ENCODE measurements at places on chromosomes 4 and X.

GRCh38 chrX:40922307-40922706, 162.9 kb upstream of the USP9X start:
- no peak for DNase-seq

- DNase-seq, result no peak
These were observed 15.9 kb downstream of the TMEM192 start for GRCh38 chr4:165096776-165097175.

DNA sequence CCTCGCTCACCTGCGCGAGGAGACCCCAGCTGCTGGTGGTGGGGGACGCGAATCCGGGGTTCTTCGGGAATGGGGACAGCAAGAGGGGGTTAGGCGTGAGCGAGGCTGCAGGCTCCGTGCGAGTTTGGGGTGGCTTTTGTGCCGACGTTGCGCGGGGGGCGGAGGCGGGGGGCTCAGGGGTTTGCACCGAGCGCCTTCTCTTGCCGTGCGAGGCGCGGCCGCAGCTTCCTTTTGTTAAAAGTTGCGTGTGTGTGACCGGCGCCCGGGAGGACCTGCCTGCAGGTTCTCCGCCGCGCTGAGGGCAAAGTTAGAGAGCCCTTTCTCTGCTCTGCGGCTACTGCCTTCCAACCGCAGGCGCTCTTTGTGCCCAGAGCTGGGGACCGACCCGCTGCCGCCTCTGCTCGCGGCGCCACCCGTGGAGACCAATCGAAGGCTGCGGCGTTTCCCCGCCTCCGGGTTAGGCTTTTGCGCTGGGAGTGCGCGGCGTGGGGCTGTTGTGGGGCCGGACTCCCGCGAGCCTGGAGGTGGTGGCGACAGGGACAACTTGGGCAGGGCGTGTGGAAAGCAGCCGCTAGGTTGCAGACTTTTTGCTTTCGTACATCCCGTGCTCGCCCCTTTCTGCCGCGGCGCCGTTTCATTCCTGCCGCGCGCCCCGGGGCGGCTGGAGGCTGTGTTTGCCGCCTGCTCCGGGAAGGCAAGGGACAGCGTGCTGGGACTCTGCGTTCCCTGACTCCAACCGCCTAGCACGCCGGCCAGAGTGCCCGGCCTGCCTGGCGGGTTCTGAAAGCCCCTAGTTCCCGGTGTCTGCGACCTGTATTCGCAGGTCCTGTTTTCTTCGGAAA, 716 bp downstream of the KIT start:
- peak; percentile 22 for DNase-seq

DNA sequence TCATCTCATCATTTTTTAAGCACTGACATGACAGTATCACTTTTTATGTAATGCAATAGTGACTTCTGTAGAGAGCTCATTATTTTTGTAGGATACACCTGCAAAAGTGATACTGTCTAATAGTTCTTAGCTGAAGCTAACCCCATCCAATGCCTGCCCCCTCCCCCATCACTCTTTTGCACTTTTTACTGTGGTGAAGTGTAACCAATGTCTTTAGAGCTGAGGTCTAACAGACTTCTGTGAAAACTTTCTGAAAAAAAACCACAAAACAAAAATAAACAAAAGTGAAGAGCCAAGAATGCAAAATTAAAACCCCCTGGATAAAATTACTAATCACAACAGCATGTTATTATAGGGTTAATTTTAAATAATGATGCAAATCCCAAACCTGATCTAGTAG, 301.1 kb downstream of the ANK2 start:
- DNase-seq, result no peak

DNA sequence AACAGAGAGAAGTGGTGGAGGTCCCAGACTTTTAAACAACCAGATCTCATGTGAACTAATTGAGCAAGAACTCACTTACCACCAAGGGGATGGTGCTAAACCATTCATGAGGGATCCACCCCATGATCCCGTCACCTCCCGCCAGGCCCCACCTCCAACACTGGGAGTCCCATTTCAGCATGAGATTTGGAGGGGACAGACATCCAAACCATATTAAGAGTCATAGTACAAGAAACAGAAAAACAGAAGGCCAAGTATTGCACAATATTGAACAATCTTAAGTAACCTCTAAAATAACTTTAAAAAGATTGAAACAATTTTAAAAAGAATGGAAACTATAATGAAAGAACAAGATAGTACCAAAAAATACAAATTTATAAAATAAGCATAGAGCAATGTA, 110.0 kb downstream of the CBR4 start:
- no peak for DNase-seq

DNA sequence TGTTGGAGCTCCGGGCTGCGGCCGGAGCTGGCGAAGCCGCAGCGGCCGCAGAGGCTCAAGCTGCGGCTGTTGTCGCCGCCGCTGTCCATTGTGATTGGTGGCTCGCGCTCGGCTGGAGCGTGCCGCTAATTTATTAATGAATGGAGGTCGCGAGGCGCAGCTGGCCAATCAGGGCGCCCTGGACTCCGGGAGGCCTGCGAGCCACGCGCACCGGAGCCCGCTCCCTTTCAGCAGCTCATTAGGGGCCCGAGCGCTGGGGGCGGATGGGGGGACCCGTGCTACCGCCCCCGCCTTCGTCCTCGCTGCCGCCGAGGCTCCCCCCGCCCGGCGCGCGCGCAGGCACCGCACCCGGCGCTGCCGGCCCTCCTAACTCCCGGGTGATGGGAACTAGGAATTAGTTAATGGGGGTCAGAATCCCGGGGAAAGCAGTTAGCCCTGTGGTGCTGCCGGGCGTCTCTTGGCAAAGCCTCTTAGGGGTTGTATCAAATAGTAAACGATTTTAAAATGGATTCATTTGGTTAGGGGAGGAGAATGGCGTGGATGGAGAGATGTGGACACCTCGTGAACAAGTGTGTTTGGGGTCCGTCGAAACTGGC, 589 bp upstream of the NEUROG2 start:
- DNase-seq, result no peak

DNA sequence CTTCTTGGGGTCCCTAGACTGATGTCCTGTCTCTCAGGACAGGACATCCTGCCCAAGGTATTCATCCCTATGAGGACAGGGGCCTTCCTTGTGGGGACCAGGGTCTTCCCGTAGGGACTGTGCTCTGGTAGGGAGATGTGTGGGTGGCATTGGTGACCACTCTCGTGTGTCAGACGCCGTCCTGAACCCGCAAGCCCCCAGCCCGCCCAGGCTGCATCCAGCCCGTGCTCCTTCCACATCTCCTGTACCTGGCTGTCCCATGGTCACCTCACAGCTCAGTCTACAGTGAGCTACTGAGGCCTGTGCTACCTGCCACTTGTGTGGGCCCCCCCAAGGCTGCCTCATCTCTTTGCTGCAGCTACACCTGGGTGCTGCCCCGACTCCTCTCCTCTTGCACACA, 24.0 kb downstream of the WFS1 start:
- DNase-seq, result no peak

DNA sequence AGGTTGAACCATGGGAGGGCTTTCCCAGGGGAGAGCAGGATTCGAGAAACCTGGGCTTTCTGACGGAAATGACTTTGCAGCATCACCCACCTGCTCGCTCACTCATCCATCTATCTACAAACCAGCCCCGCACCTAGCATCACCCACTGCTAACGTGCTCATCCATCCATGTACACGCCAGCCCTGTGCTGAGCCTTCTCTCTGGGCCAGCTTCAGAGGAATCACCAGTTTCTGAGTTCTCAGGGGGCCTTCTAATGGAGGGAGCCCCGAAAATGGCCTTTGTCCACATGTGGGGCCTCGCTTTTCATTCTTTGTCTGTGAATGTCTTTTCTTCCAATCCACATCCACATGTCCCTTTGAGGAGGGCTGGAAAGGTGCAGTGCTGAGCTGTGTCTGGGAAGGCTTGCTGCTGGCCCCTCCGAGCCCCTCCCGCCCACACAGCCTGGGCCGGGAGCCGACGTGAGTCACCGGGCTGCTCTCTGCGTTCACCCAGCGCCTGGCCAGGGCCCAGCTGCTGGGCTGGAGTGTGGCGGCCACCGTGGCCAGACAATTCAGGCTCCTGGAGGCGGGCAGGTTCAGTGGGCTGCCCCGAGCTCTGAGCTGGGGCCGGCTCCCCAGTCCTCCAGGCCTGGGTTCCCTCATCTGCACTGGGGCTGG, 14.7 kb downstream of the SORCS2 start:
- DNase-seq, result no peak

DNA sequence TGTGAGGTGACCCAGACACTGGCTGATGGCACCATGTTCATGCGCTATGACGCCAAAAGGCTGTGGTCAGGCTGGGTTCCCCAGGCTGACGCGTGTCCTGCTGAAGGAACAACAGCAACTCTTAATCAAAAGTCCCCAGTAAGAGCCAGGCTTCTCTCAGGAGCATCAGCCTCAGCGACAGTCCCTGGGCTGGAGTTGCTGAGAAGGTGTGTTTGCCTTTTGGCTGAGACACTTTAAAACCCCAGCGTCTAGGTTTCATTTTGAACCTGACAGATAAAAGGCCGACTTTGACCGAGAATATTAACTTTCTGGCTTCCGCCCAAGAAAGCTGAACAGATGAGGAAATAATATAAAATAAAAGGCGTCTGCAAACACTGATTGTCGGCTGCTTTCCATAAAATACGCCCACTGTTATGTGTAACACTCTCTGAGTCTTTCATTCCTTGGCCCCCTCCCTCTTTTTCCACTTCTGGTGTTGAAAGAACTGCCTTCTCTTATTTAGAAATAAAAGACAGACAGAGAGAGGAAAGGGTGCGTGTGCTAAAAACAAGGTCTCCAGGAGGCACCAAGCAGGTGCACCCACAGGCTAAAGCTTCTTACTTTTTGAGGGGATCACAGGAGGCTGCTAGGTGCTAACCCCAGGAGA, 373.6 kb downstream of the MID1IP1 start:
- DNase-seq, result no peak

DNA sequence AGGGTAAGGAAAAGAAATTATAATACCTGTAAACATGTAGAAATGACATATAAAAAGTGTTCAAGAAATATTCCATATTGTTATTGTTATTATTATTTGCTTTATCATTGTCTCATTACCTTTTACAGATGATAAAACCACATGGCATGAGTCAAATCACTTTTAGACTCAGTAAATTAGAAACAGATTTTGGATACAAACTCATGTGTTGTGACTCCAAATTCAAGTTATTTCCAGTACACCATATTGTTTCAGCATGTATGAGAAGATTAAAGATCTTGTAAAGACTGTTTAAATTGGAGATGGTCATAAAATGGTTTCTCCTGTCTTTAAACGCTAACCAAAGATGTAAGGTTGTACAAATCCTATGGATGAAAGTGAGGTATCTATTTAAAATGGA, 18.1 kb downstream of the PPP1R2C start:
- DNase-seq, result no peak

DNA sequence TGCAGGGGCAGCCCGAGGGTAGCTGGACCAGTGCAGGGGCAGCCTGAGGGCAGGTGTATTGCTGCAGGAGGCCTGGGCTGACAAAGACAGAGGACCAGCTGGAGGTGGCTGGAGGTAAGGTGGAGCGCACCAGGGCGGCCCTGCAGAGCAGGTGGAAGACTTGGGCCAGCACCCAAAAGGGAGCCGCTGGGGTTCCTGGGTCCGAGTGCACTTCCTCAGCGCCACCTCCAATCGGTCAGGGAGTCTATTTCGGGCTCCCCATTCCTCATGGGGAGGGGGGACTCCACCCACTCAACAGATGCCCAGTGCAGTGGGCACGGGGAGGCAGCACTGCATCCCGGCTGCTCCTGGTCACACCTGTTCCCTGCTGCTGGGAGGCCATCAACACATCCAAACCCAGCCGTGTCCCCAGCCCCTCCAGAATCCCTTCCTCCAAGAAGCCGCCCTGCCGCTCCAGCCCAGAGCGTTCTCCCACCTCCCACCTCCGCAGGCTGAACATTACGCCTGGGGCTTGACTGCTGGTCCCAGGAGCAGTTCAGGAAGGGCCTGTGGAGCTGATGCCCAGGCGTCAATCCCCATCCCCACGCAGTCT, 1.5 kb downstream of the LRPAP1 start:
- no peak for DNase-seq

- no peak for DNase-seq
These were observed 899 bp downstream of the LYAR start for GRCh38 chr4:4289055-4289454.

DNA sequence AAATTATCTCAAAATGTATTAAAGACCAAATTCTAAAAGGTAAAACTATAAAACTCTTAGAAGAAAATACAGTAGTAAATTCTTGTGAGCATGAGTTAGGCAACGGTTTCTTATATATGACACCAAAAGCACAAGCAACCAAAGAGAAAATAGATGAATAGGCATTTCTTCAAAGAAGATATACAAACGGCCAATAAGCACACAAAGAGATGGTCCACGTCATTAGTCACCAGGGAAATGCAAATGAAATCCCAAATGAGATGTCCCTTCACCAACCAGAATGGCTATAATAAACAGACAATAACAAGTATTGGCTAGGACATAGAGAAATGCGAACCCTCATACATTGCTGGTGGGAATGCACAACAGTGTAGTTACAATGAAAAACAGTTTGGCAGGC, 44.6 kb downstream of the RAB33A start:
- no peak for DNase-seq

GRCh38 chrX:37627602-37628001, 56.1 kb downstream of the LANCL3 start:
- no peak for DNase-seq

GRCh38 chr4:11602606-11603340, 174.1 kb upstream of the HS3ST1 start:
- no peak for DNase-seq

GRCh38 chrX:38220415-38221390, at the start of gene SRPX:
Gene SRPX (minus strand): TSS chrX:38220871. CDS start chrX:38220792, 79 bp downstream.
- no peak for DNase-seq

GRCh38 chr4:142565771-142566170, 280.3 kb downstream of the INPP4B start:
- no peak for DNase-seq

DNA sequence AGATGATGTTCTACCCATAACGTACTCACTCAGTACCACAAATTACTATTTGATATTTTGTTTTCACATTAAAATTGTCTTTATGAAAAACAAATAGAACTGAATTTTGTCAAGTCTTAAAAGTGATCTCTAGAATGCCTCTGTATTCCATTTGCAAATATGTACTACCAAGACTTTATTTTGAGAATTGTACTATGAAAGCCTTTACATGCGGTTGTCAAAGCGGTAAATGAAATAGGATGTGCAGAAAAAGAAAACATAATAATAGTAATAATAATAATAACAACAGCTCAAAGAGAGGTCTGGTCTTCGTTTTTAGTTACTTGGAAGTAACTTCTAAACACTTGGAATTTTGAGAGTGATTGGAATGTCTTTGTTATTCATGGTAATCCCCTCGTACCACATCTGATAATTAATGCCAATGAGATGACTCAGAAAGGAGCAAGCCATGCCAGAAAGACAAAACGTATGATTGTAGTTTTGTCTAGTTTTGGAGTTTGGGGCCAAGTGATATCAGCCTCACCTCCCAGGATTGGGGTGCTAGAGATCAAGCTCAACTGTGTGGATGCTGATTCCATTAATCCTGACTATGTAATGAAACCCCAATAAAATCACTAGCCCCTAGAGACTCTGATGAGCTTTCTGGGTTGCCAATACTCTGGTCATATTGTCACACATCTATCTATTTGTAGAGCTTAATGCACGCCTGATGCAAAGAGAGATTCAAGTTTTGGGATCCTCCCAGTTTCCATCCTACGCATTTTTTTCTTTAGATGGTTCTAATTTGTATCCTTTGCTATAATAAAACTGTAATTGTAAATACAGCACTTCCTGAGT, 20.2 kb upstream of the CTSO start:
- DNase-seq, result no peak

Measured in activated gamma-delta T cell treated with anti-CD3 and anti-CD28 coated beads, Interleukin-2, amount 50 U/mL, for 16 hours (primary cell).